ENCODE measurements at places on chromosomes 13 and 19. TPM values are rescaled to one million over a fixed set of nuclear protein-coding genes. Genes with fewer than 3 reads are reported as not detected.

Gene TBXA2R
- not detected for total RNA-seq

Gene OR7C1
- total RNA-seq, result not detected

Gene PRODH2
- total RNA-seq, result 5.3 TPM

Gene CGB7
- 0.38 TPM for total RNA-seq

Gene NXNL1
- not detected for total RNA-seq

Gene ZNF792
- total RNA-seq, result 14.4 TPM

DNA sequence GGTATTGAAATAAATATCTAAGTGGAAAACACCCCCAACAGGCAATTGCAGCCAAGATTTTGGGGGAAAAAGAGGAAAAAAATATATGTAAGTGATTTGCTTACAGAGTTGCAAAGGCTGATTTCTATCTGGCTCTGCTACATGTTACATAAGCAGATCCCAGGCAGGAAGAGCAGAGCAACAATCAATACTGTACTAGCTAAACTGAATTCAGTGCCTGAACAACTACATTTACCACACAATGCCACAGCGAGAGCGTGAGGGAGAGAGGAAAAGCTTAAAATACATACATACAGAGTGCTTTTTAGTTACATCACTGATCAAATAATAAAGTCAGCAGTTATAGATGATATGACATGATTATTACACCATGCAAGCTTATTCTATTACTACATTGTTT lies 665.6 kb upstream of the ARGLU1 start:
- no peak for DNase-seq

DNA sequence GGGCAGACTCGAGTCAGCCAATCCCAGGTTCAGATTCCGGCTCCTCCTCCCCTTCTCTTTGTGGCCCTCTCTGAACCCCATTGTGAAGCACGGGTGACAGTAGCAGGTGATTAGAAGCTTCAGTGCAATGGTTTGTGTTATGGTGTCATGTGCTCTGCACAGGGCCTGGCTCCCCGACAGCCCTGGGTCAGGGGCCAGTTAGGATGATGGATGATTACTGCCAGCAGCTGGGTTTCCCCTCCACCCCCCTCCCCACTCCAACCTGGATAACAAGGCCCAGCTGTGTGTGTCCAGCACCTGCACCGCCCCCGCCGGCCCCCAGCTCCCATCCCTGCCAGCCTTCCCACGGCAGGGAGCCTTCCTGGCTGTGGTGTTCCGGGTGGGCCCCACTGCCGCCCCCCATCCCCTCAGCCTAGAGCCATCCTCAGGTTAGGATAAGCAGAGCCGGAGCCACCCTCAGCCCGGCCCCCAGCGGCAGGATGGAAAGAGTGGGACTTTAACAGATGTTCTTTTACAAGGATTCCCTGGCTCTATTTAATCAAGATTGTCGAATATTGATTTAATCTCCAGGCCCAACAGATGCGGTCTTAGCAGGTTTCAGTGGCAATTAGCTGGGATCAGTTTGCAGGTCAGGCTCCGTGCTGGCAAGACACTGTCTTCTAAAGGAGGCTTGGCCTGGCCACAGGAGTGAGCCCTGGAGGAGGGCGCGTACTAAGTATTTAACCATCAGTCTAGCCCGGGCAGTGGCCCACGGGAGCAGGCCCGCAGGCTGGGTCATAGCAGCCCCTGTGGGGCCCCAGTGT lies 156.2 kb downstream of the SIPA1L3 start:
- peak; percentile 69 for DNase-seq

DNA sequence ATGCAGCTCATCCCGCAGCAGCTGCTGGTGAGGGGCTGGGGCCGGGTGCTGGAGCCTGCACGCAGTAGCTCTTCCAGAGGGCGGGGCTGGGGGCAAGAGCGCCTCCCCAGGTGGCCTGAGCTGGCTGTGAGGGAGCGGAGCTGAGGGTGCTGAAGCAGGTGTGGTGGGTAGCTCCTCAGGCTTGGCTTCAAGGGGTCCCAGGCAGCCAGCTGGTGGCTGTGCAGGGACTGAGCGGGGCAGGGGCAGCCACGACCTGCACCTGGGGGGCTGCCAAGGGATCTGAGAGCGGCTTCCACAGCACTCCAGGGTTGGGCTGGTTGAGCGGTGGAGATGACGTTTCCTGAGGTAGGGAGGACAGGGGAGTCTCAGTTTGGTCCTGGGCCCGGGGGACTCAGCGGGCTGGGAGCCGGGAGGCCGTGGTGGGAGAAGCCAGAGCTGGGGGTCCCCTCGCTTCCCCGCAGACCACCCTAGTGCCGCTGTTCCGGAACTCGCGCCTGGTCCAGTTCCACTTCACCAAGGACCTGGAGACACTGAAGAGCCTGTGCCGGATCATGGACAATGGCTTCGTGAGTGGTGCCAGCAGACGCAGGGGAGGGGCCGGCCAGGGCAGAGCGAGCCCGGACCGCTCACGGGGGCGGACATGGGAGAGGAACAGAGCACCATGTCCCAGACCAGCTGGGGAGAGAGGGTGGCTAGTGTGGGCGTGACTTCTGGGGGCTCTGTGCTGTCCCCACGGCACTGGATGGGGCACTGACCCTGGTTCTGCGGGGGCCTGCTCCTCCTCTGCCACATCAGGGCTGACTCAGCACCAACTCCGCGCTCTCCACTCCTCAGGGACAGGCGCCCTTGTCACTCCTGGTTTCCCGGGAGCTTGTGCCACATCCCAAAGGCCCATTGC lies 7.4 kb downstream of the PTOV1 start:
- no peak for DNase-seq

DNA sequence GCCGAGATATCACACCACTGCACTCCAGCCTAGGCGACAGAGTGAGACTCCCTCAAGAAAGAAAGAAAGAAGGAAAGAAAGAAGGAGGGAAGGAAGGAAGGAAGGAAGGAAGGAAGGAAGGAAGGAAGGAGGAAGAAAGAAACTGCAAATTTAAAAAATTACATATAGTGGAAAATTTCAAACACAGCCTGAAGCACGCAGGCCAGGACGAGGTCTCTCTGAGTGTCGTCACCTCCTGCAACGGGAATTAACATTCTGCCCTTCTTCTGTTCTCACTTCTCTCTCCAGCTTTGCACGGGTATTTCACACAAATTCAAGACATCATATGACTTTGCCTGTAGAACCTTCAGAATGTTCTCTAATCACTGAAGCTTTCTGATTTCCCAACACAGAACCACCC lies 108.2 kb downstream of the GNG7 start:
- no peak for DNase-seq

DNA sequence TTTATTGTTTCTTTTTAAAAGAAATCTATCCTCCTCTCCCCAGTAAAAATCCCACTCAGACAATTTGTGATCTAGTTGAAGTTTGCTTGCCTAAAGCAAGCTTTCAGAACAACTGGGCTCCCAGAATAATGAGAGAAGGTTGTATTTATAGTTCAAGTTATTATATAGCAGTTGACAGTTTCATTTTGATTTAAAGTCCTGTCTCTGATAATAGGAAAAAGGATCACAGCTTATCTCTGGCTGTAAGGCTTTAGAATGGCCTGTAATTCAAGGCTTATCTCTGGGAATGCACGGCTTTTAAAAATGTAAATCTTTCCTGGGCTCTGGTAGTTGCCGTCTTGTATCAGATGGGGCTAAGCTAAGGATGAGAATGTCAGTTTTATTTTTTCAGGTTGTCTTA lies 123.3 kb upstream of the TMTC4 start:
- DNase-seq, result no peak

GRCh38 chr19:30450835-30451321 lies 78.7 kb downstream of the ZNF536 start:
- no peak for DNase-seq

DNA sequence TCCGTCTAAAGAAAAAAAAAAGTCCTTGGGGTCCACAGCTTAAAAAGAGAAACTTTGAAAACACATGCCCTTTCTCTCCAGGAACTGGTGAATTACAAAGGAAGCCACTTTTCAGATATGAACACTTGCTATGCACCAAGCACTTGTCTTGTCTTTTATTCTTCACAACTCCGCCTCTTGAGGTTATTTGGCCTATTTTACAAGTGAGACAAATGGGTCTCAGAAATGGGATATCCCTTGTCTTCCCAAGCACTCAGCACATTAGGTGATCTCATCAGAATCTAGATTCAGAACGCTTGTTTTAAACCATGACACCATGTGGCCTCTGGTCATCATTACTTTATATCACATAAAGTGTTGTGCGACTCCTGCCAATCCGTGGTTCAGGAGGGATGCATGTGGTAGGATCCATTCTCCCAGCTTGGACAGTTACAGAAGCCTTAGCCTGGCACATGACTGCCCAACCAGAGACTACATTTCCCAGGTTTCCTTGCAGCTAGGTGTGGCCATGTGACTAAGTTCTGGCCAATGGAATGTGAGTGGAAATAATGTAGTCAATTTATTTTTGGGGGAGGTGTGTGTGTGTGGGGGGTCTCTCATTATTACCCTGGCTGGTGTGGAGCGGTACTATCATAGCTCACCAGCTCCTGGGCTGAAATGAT lies 13.9 kb downstream of the TSKS start:
- no peak for DNase-seq

DNA sequence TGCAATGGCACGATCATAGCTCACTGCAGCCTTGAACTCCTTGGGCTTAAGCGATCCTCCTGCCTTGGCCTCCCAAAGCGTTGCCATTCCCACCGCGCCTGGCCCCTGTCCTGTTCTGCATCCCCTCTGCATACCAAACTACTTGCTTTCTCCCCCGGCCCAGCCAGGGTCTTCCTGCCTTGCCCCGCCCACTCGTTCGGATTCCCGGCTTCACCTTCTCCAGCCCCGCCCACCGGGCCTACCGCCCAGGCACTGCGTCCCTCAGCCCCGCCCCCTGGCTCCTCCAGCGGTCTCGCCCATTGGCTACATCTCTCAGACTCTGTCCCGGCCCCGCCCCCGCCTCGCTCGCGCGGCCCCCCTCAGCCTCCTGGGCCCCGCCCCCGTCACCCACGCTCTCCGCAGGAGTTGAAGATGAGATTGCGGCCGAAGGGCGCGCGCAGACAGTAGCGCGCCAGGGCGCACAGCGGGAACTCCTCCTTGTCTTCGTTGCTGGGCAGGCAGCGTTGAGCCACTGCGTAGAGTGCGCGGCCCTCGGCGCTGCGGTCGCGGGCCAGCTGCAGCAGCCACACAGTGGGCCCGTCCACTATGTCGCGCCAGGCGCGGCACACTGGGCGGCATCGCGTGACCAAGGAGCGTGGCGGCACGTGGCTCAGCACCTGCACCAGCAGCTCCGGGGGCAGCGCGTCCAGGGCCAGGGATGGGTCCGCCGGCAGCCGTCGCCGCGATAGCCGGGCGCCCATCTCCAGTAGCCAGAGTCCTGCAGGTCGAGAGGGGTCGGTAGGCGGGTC lies 19.0 kb downstream of the MRPS12 start:
- peak; percentile 89 for DNase-seq

- no peak for DNase-seq
Observed at GRCh38 chr19:49224879-49225278, 67.3 kb downstream of the TRPM4 start.

- DNase-seq, result no peak
Observed at GRCh38 chr13:28582225-28582891, 76.6 kb upstream of the POMP start.

DNA sequence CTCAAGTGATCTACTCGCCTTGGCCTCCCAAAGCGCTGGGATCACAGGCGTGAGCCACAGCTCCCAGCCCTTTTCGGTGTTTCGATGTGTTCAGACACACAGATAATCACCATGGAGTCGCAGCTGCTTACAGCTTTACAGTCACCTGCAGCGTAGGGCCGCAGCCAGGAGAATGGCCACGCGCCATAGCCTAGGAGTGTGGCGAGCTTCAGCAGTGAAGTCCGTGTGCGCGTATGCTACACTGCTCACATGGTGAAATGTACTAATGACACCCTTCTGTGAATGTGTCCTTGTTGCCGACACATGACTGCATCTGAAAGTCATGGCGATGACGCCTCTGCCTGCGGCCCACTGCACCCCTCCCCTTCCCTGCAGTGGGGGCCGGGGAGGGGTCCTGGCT lies 23.6 kb downstream of the AP3D1 start:
- DNase-seq, result no peak

DNA sequence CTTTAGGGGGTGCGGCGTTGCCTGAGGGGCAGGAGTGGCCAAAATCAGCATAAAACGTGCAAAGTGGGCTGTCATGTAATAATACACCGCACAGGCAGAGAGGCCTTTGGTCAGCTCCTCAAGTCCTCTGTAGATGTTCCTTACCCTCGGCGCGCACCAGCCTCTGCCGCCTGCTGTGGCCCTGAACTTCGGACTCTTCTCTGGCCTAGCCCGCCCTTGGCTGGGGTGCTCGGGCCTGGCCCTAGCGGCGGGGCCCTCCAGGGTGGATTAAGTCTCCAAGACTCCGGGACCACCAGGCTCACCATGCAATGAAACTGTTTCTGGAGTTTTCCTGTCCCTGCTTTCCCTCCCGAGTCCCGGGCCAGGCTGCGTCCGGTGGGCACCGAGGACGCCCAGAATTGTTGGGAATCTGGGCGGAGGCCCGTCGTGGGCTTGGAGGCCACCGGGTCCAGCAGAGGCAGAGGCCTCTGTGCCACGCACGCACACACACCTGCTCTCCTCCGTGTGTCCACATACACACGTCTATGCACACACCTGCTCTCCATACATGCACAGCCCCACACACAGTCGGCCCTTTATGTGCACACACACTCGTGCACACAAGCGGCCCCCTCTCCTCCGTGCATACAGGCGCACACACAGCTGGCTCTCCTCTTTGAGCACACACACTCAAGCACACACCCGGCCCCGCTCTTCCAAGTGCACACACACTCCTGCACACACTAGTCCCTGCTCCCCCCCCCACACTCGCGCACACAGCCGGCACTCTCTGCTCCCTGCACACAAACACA lies 1.5 kb upstream of the TFDP1 start:
- no peak for DNase-seq

DNA sequence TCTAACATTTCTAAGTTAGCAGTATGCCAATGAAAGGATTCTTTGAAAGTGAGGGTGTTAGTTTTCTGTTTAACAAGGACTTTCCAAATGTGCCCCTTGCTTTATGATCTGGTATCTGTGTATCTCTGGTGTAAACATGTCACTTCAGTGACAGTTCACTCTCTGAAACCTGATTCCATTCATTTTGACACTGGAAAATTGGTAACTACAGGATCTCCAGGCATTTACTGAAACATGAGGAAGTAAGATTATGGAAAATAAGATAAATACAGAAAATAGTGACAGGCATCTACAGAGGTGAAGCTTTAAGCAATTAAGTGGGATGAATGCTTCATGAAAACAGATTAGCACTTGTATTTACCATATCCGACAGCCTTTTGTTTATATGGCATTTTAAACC lies 101.6 kb upstream of the MYO16 start:
- DNase-seq, result no peak

GRCh38 chr13:75685239-75685697 lies 49.1 kb downstream of the LMO7 start:
- no peak for DNase-seq

DNA sequence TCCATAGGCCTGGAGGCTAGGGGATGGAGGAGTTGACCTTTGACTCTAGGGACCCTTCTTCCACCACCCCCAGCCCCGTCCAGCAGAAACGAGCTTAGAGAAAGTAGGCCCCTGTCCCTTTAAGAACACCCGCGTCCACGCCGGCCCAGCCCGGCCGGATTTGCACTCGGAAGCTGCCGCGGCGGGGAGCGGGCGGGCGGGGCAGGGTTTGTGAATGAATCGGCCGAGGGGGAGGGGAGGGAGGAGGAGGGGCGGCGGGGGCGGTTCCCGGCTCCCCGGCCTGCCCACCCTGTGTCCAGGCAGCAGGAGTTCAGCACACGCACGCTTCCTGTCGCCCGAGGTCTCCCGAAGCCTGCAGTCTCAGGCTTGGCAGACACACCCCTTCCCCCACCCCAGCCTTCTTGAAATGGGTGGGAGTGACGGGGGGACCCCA lies 1.5 kb downstream of the UNC13A start:
- DNase-seq, result no peak

GRCh38 chr13:113547238-113547971 lies 37.1 kb upstream of the TFDP1 start:
- no peak for DNase-seq

GRCh38 chr13:101623470-101624209 lies 171.2 kb downstream of the ITGBL1 start:
- DNase-seq, result no peak
